ENCODE measurements at places on chromosomes 2 and 18.

GRCh38 chr18:56574861-56575260 lies 63.5 kb downstream of the TXNL1 start:
- no peak for DNase-seq

DNA sequence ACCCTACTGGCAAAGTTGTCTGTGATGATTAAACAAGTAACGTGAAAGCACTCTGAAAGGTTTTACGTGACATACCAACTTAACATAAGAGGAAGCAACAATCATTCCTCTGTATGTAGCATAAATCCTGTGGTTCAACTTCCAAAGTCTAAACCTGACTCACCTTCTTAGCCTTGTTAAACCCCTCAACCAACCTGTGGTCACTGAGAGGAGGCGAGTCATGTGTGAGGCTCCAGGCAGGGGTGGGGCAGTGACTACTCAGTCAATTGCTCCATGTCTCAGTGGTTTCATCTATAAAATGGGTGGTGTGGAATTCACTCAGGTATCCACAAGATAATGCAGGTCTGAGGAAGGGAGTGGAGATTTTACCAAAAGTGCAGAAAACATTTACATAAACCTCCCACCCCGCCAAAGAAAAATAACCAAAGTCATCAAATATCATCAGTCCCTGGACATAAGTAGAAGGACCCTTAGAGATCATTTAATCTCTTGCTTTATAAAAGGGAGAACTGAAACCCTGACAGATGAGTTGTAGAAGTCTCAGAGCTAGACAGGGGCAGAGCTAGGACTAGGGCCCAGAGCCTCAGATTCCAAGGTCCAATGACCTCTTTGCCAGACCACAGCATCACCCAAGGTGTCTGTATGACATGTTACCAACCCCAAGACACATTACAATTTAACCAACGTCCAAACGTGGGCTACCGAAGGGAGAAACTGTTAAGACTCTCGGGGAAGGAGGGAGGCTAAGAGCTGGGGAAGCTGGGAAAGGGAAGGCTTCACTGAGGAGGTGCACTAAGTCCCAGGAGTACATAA lies 3.7 kb upstream of the PCBP1 start:
- DNase-seq, result peak; percentile 58

- DNase-seq, result no peak
These were observed 228.5 kb upstream of the ITGA4 start for GRCh38 chr2:181228661-181229060.

GRCh38 chr2:239596792-239597191 lies 196.0 kb upstream of the HDAC4 start:
- no peak for DNase-seq

DNA sequence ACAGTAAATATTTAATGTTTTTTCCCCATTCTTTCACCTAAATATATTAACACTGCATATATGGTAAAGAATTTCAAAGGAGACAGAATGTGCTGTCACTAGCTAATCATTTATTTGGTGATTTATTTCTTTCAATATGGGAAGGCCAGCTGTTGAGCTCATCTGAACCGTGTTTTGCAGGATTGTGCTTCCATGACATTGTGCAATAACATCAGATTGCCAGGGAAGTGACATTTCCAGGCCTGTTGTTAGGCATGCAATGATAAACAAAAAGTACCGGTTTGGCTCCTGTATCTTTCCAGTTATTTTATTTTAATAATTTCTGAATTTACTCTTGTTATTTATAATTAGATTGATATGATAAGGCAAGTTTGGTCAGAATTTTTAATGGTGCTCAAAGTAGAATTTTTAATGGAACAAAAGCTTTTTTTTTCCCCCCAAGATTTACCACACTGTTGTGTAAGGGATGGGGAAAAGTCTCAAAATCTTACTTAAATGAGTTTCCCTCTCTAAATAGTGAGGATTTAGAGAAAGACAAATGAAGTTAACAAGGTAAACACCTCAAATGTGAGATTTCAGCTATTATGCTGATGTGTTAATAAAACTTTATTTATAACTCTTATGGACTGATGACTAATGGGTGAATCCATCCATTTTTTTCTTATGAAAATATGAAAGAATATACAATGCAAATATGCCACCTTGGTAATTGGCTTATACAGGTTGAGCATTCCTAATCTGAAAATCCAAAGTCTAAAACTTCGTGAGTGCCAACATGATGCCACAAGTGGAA lies 52.7 kb downstream of the MALT1 start:
- no peak for DNase-seq

DNA sequence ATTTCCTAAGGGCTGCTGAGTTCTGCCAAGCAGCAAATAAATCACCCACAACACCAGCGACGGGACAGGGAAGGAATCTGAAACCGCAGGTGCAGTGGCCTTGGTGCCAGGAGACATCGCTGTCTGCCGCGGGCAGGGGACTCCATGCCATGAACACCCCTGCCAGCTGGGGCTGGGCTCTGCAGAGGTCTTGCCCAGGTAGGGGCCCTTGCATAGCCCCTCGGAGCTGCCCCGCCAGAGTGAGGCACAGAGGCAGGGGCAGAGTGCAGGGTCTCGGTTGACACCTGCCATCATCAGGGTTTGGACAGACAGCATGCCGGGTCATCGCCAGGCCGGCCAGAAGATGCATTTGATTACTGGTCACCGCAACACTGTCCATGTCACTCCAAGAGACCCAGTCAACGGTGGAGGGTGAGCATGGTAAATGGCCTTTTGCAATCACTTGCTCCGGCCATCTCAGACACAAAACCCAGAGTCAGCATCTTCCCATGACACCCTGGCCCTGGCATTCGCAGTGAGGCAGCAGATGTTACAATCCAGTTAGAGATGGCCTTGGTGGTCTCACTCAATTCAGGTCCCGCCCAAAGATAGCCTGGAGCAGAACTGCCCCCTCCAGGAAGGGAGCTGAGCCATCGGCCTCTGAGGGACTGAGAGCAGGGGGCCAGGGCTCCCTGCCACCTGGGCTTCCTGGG lies 255.4 kb downstream of the NDUFA10 start:
- DNase-seq, result no peak

- DNase-seq, result no peak
These were observed 10.9 kb downstream of the EPAS1 start for GRCh38 chr2:46308081-46308480.

DNA sequence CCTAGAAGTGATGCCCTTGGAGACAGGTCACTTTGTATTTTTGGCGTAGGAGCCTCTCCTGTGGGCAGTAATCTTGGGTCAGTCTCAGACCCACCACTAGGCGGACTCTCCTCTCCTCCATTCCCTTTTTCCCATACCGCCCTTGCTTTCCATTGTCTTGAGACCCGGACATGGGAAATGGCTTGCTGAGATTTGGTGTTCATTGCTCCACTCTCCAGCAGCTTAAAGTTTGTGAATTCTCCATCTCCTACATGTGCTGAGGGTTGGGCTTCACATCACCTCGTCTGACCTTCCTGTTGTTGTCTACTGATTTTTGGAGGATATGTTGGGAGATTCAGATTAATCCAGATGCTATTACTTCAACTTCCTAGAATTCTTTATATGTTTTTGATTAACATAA lies 159.2 kb upstream of the RAB12 start:
- no peak for DNase-seq

DNA sequence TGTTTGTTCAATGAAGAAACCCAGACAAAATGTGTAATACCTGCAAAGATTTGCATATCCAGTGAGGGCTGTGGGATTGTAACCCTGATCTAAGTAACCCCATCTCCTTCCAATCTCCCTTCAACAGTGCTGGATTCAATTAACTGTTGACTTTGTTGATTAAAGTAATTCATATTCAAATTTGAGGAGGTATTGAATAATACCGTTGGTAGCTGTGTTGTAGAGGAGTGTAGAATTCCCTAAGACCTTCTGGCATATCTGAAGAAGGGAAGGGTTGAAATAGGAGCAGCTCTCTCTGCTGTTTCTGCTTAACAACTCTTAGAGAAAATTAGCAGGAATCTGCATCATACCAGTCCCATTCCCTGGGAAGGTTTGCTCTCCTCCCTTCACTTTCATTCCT lies 28.2 kb downstream of the MAIP1 start:
- no peak for DNase-seq

DNA sequence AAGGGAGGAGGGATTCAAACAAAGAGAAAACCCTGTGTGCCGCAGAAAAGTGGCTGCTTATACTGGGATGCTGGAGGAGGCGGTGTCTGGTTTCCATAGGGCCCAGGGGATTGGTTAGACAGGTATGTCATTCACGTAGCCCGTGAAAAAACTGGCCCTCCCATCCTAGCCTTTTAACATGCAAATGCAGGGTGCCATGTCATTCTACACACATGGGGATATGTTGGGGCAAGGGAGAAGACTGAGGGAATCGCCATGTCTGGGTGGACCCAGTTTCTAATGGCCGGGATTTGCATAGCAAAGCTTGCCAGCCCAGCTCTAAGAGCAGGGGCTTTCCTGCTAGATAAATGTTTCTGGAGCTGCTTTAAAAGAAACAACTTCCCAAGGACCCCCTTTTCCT lies 8.2 kb upstream of the RNU2-63P start:
- no peak for DNase-seq

DNA sequence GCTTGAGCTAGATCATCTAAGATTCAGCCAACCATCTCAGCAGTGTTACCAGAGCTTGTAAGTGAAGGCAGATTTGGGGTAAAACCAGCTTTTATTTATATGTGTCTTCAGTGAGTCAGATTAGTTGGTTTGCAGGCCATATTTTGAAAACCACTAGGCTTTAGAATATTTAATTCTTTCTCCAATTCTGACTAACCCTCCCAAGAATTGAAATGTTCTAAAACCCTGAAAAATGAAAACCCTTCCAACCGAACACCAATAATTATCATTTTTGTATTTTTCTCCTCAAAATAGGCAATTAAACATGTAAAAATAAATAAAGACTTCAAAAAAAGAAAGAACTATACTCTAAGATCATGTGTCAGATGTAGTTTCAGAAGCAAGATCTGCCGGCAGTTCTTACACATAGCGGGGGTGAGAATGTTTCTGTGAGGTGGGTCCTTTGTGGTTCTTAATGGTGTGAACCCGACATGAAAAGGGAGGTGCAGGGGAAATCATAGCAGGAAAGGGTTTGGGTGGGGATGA lies 14.2 kb downstream of the PLEK start:
- DNase-seq, result no peak

DNA sequence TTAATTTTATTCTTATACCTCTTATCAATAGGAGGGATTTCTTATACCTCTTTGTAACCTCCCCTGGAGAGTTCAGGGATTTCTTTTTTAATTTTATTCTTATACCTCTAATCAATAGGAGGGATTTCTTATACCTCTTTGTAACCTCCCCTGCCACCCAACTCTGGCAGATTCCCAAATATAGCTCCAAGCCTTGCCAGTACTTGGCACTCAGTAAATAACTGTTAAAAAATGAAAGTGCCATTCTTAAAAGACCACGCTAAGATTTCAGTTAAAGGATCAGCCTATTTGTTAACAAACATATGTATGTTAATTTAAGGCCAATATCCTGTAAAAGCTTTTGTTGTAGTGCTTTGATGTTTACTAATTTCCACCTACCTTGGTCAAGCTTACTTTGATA lies 4.8 kb downstream of the RNF149 start:
- DNase-seq, result no peak

DNA sequence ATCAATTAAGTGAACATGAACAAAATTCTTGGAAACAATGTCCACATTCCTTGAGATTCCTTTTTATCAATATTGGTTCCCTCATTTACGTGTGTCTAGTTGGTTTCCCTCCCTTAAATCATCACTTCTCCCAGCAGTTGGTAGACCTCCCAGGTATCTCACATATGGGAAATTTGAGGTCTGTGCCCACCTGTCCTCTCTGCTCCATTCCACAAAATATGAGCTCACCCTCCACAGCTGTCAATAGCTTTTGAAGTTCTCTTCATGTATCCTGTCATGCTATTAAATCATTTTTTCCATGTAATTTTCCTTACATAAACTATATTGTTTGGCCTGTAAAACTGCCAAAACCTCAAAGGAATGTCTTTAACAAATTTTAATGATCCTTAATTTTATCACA lies 992.2 kb upstream of the ACVR2A start:
- DNase-seq, result no peak

GRCh38 chr2:33521791-33522281 lies 45.4 kb downstream of the RASGRP3 start:
- DNase-seq, result no peak

- no peak for DNase-seq
These were observed 114.0 kb downstream of the LYPD6B start for GRCh38 chr2:149152469-149152953.

DNA sequence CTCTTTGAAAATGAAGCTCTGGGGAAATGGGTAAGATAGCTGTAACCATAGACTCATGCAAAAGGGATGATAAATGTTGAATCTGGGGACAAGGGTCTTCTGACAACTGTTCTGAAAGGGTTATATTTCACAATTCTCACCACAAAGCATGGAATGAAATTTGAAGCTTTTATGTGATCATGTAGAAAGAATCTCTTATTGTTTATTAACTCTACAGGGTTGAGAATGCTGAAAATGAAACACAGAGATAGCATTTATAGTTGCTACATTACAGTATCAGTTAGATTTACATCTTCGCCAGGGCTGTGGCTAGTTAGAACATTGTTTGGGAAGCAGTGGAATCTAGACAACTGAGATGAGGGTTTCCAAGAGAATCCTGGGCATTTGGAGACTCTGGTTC lies 97.4 kb upstream of the LHCGR start:
- DNase-seq, result no peak

GRCh38 chr2:58414506-58414905 lies 173.4 kb upstream of the FANCL start:
- DNase-seq, result no peak

DNA sequence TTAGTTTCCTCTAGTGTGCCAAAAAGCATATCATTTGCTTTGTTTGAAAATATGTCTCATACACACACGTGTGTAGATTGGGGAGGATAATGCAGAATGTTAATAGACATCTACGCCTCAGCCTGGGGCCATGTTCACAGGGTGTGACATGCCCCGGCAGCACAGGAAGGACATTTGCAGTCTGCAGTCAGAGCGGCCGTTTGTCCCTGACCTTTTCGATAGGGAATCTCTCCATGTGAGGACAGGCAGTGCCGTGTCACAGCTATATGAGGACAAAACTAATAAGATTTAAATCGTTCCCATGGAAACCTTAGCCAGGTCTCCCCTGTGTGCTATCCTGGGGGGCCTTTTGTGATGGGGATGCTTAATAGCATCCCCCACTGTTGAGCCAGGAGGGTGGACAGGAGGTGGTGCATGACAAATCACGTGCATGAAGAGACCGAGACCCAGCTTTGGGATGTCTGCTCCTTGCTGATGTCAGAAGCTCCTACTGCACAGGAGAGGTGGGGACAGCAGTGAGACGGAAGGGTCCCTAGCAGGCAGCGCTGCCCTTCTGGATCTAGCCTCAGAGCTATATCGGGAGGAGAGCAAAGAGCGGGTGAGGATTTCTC lies 100.6 kb downstream of the RNF144A start:
- no peak for DNase-seq

DNA sequence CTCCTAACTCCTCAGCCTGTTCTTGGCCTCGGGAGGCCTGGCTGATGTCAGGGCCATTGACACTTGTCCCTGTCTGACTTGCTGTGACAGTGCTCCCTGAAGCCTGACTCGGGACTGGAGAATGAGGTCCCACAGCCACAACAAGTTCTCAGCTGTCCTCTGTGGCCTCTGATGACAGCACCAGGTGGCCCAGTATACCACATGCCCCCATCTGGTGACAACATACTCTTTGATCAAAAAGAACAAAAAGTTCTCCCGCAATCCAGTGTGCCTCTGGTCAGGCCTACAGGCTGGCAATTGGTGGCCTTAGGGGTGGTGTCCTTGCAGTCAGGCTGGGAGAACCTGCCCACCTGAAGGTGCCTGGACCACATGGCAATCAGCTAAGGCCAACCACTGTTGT lies 102.6 kb downstream of the SEPTIN10 start:
- DNase-seq, result no peak
